ENCODE measurements at places on chromosomes 6 and 20.

GRCh38 chr6:3538536-3538935 lies 81.7 kb upstream of the SLC22A23 start:
- DNase-seq = no peak

DNA sequence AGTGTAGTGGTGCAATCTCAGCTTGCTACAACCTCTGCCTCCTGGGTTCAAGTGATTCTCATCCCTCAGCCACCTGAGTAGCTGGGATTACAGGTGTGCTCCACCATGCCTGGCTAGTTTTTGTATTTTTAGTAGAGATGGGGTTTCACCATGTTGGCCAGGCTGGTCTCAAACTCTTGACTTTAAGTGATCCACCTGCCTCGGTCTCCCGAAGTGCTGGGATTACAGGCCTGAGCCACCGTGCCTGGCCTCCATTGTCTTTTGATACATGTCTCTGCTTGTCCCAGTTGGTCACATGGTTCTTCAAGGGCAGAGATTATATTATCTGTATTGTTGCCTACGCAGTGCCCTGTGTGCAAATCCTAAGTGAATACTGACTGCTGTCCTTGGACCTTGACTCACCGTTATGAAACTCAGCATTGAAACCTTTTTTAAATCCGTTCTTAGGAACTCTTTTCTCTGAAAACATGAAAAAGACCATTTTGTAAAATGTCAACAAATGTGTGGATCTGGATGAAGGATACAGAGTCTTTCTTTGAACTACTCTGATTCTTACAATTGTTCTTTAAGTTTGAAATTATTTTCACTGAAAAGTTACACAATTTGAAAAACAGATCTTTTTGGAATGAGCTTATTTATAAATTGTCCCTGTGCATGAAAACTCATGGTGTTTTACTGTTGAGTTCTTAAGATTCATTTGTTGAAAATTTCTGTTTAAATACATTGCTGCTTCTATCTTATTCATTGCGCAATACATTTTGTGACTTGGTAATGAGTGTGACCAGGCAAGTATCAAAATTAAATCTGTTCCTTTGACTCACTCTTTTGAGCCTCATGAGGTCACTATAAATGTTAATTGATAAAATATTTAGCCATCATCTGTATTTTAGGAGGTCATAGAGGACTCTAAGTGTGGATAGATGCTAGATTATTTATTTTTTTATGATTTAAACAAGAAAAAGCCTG lies 293.5 kb downstream of the UTRN start:
- no peak for DNase-seq

DNA sequence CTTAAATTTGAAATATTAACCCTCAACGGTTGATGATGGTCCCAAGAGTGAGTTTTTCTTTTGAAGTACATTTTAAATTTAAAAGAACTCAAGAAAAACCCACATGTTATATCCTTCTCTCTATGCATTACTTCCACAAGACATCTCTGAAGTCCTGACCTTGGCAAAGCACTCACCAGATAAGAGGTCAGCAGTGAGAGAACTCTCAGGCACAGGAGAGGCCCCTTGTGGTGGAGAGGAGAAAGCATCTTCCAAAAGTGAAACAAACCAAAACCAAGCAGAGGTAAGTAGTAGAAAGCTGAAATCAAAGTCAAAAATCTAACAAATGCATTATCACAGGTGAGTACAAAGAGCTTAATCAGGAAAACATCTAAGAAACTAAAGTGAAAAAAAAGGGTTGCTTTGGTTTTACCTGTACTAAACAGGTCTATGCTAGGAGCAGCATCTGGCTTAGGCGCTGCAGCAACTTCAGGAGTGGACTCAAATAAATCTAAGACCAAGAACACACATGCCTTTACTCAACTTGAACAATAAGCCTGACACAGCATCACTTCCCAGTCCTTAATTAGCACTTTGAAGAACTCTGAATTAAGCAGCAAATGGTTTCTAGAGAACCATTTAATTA lies 80.5 kb downstream of the PRSS35 start:
- DNase-seq = peak; percentile 60

- no peak for DNase-seq
Measured at GRCh38 chr6:105109955-105110895, 69.6 kb downstream of the POPDC3 start.

GRCh38 chr20:43691928-43692524 lies 25.1 kb downstream of the MYBL2 start:
- DNase-seq = peak; percentile 87

DNA sequence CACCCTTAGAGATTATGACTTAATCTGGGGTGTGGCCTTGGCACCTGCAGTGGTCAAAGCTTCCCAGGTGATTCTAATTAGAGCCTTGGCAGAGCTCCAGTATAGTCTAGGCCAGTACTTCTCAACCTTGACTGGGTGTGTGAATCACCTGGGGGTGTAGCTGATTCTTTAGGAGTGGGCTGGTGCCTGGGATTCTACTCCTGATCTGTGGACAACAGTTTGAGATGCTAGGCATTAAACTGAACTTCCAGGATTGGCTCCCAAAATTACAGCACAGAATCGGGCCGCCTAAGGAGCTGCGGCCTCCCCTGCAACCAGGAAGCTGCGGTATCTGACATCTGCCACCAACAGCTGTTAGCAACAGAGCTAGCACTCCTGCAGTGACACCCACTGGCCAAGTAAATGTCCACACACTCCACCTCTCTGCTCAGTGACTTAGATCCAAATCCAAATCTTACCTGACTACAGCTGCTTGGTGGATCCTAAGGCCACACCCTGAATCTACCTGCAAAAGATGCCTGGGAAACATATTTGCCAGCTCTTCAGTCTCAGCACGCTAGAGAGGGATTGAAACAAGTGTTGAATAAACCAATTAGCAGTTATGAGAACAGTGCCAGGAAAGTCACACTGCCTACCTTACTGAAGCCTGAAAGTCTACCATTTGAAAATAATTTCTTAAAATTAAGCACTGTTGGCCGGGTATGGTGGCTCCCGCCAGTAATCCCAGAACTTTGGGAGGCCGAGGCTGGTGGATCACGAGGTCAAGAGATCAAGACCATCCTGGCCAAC lies 126.7 kb downstream of the UNC5CL start:
- peak; percentile 81 for DNase-seq

DNA sequence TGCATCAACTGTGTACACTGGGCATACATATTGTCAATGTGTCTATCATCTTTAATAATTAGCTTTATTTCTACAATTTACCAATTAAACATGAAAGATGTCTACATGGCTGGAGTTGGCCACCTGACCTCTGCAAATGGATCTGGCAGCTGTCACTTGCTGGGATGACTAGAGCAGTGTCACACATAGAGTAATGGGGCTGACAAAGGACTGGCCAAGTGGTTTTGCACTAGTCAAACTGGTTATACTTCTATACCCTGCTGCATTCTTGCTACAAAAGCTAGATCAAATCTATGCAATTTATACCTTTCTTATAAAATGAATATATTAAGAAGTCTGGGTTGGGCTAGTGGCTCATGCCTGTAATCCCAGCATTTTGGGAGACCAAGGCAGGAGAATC lies 99.3 kb downstream of the SESN1 start:
- DNase-seq = no peak

- no peak for DNase-seq
Measured at GRCh38 chr6:128487055-128487454, 33.3 kb downstream of the PTPRK start.

DNA sequence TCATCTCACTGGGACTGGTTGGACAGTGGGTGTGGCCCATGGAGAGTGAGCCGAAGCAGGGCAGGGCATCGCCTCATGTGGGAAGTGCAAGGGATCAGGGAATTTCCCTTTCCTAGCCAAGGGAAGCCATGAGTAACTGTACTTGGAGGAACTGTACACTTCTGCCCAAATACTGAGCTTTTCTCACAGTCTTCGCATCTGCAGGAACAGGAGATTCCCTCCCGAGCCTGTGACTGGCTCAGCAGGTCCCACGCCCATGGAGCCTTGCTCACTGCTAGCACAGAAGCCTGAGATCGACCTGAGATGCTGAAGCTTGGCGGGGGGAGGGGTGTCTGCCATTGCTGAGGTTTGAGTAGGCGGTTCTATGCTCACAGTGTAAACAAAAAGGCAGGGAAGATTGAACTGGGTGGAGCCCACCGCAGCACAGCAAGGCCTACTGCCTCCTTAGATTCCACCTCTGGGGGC lies 10.4 kb upstream of the CALHM5 start:
- DNase-seq = no peak

GRCh38 chr6:42507901-42508300 lies 55.9 kb upstream of the UBR2 start:
- DNase-seq = no peak

DNA sequence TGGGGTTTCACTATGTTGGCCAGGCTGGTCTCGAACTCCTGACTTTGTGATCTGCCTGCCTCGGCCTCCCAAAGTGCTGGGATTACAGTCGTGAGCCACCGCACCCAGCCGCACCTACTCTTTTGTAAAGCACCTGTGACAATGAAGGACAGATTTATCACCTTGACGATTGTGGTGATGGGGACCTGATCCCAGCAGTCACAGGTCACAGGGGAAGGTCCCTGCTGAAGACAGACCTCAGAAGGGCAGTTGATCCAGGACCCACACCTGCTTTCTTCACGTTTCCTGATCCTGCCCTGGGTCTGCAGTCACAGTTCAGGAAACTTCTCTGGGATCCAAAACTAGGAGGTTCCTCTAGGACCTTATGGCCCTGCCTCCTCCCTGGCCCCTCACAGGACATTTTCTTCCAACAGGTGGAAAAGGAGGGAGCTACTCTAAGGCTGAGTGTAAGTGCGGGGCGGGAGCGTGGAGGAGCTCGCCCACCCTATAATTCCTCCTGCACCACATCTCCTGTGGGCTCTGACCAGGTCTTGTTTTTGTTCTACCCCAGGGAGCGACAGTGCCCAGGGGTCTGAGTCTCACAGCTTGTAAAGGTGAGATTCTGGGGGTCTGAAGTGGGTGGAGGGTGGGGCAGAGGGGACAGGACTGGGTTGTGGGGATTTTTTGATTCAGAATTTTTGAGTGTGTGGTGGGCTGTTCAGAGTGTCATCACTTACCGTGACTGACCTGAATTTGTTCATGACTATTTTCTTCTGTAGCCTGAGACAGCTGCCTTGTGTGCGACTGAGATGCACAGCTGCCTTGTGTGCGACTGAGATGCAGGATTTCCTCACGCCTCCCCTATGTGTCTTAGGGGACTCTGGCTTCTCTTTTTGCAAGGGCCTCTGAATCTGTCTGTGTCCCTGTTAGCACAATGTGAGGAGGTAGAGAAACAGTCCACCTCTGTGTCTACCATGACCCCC lies 3.0 kb downstream of the HLA-E start:
- DNase-seq = no peak

DNA sequence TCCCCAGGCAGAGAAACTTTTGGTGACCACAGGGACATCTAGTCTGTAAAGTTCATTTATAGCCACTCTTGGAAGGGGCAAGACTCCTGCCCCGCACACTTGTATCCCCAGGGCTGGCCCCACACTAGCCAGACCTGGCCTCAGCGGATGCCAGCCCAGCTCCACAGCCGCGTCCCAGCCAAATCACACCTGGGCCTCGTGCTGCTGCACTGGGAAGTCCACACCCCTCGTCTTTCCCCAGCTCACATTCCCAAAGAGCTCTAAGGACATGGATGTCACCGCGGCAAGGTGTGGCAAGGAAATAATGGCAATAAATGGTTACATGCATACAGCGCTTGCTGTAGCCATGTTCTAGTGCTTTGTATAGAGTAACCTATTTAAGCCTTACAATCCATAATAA lies 8.6 kb downstream of the IP6K3 start:
- no peak for DNase-seq

DNA sequence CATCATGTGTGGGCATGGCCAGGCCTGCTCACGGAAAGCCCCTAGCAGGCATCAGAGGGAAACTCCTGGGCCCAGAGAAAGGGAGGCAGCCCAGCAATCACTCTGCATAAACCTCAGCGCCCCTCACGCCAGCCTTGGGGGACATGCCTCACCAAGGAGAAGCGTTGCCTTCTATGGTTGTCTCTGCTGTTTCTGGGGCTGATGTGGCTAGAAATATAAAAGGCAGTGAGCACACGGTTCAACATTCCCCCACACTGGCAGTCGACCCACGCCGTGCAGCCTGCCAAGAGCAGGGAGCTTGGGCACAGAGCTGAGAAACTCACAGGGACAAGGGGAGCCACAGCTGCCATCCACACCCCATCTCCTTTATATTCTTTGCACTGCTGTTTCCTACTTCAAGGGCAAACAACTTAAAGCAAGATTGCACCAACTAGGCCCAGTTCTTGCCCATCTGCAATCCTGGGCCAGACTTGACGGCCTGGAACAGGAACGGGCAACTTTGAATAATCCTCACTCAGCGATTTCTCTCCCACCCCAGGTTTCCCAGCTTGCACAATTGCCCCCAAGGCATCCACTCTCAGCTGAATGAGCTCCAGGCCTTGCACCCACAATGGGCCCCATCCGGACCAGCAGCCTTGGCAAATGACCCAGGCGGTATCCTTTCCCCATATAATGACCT lies 35.5 kb upstream of the FOXC1 start:
- DNase-seq = no peak

DNA sequence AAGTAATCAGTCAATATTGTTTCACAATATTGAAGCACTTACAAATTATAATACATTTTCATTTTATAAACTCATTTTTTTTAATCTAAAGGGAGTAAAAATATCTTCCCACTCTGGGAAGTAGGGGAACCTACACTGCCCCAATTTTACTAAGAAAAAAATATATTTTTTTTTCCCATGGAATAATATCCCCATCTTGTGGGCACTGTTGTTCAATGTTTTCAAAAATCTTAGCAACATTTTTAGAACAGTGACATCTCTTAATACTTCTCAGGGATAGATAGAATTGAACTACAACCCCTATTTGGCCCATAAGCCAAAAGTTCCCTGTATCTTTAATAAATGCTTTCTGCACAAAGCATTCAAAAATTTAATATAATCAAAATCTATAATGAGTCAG lies 42.9 kb downstream of the ARHGAP18 start:
- no peak for DNase-seq

- no peak for DNase-seq
Measured at GRCh38 chr6:4717124-4717523, 59.1 kb upstream of the CDYL start.

DNA sequence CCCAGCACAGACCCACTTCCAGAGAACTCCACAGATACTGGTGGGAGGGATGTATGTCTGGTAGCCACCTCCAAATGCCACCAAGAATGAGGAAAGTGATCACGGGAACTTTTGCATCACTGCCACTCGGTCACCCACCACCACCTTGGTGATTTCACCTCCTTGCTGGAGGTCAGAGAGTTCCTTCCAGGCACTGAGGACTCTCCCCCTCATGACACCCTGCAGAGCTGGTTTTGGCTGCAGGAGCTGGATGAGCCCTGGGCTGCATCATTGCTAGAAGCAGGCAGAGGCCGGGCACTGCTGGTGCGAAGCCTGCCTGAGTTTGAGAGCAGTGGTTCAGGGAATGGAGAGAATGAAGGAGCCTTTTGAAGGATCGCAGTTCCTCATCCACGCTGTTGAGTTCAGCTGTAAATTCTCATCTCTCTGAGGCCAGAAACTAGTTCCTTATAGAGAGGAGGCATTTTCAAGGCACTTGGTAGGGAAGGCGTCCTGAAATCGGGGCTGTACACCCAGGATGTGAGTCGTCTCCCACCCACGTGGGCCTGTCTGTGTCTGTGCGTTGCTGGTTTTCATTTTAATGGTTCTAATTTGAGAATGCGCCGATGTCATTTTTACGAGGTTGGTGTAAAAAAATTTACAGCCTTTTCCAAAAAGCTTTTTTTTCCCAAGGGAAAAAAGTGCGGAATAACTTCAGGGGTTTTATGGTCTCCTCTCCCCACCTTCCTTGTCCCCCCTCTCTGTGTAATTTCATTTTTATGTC lies 25.0 kb downstream of the FOXP4 start:
- no peak for DNase-seq

GRCh38 chr6:125835221-125835744 lies 44.5 kb downstream of the NCOA7 start:
- peak; percentile 31 for DNase-seq
